Endodermal cell (in vitro differentiated cells): ENCODE measurements at places on chromosomes 16 and 17. TPM values are rescaled to one million over a fixed set of nuclear protein-coding genes. Genes with fewer than 3 reads are reported as not detected.

HIGD1B gene
- total RNA-seq: not detected in 3 replicates

TLCD2 gene
- total RNA-seq: 1.8 TPM in 2 replicates

MT1M gene
- 0.29 TPM in 1 of 2 replicates, not detected in the other for total RNA-seq

OR3A2 gene
- not detected in 2 replicates for total RNA-seq

LPO gene
- 0.07 TPM in 1 of 2 replicates, not detected in the other for total RNA-seq

PDILT gene
- not detected in 3 replicates for total RNA-seq

PNMT gene
- 0.43 and 1.0 TPM in 2 replicates for total RNA-seq

GAS7 gene
- total RNA-seq: 8.2 to 8.6 TPM (median 8.5 TPM) in 3 replicates

USP6 gene
- total RNA-seq: 0.09 to 0.13 TPM (median 0.11 TPM) in 3 replicates

SMIM36 gene
- not detected in 2 replicates for total RNA-seq

PDE6G gene
- 1.6 to 4.0 TPM (median 3.2 TPM) in 3 replicates for total RNA-seq

TGFB1I1 gene
- 10.0 and 12.6 TPM in 2 replicates for total RNA-seq

MYCBPAP gene
- total RNA-seq: 1.3 and 3.5 TPM in 2 replicates

EVPLL gene
- total RNA-seq: not detected in 2 replicates

KRTAP3-1 gene
- total RNA-seq: not detected in 2 replicates

CARD14 gene
- total RNA-seq: 0.31 TPM in 1 of 2 replicates, not detected in the other

DEXI gene
- 29.4 and 31.5 TPM in 2 replicates for total RNA-seq

DCTPP1 gene
- total RNA-seq: 54.8 and 63.4 TPM in 2 replicates

WSCD1 gene
- total RNA-seq: 6.5 and 10.5 TPM in 2 replicates

SDR42E2 gene
- total RNA-seq: not detected in 3 replicates

EPX gene
- total RNA-seq: not detected in 2 replicates

TSPOAP1 gene
- 24.0 and 31.3 TPM in 2 replicates for total RNA-seq

C16orf92 gene
- total RNA-seq: not detected in 3 replicates

CDK3 gene
- total RNA-seq: 7.3 to 9.6 TPM (median 7.4 TPM) in 3 replicates

RHBDL1 gene
- total RNA-seq: 3.0 to 3.7 TPM (median 3.3 TPM) in 3 replicates

NPIPB6 gene
- 1.8 to 4.5 TPM in 2 of 3 replicates, not detected in the other for total RNA-seq

ASGR1 gene
- total RNA-seq: 9.8 to 32.6 TPM (median 14.2 TPM) in 3 replicates

IL34 gene
- 3.0 to 5.1 TPM (median 3.2 TPM) in 3 replicates for total RNA-seq

C17orf50 gene
- 0.23 TPM in 1 of 2 replicates, not detected in the other for total RNA-seq

SCN4A gene
- 3.7 and 3.9 TPM in 2 replicates for total RNA-seq

PRSS33 gene
- total RNA-seq: 0.35 TPM in 1 of 2 replicates, not detected in the other

TMC7 gene
- 10.6 to 14.9 TPM (median 14.3 TPM) in 3 replicates for total RNA-seq

CASKIN2 gene
- 27.1 and 31.0 TPM in 2 replicates for total RNA-seq

ACSF2 gene
- 46.9 and 61.7 TPM in 2 replicates for total RNA-seq

GINS3 gene
- total RNA-seq: 3.4 to 14.7 TPM (median 11.5 TPM) in 3 replicates

MAP2K4 gene
- total RNA-seq: 49.0 and 54.5 TPM in 2 replicates
